ENCODE measurements at places on chromosomes 16 and 17. TPM values are rescaled to one million over a fixed set of nuclear protein-coding genes. Genes with fewer than 3 reads are reported as not detected.
A peak's percentile ranks its signal among the peaks of the same experiment; 100 is the strongest.

UMOD gene
- total RNA-seq, result not detected

CDRT15 gene
- total RNA-seq, result not detected

SLC4A1 gene
- total RNA-seq, result not detected

TAC4 gene
- not detected for total RNA-seq

- no peak for DNase-seq
These were observed 3.4 kb upstream of the WIPI1 start for GRCh38 chr17:68460715-68461114.

DNA sequence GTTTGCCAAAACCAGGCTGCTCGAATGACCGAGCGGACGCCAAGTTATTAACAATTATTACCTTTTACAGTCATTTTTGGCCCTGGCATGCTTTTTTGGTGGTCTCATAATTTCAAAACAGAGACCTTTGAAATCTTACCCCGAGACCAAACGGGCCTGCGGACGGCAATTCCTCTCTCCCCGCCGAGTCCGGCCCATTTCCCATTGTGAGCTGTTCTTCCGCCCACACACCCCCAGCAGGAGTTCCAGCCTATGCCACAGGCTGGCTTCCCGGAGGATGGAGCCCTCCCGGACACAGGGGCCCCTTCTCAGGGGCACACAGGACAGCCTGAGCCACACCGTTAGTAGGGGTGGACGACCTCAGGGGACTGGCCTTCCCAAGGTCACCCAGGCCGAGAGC lies 130.7 kb downstream of the C16orf95 start:
- peak; percentile 36 for DNase-seq

DNA sequence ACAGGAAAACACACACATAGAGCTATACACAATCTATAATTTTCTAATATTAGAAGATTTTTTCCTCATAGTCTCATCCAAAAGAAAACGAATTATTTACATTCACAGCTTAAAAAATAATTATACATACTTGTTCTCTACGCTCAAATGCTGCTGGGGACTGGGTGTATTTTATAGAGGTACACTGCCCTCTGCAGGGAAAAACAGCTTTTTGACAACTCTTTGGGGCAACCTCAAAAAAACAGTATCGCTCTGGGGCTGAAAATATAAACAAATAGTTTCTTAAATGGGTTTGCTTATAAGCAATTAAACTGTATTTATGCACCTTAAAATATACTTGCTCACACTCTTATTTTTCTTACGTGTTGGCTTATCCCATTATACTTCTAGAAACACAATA lies 261.8 kb upstream of the PSMD7 start:
- peak; percentile 26 for DNase-seq
